Lower leg skin (tissue), 4 donors: ENCODE measurements at places on chromosomes 16 and 17. TPM values are rescaled to one million over a fixed set of nuclear protein-coding genes. Genes with fewer than 3 reads are reported as not detected.

The PRAC1 gene
- not detected for total RNA-seq

The C16orf92 gene
- not detected for total RNA-seq

The NPIPB13 gene
- 1.5 TPM for total RNA-seq

The ZG16 gene
- not detected for total RNA-seq

The SLC52A1 gene
- 6.1 TPM for total RNA-seq

The DYNLRB2 gene
- total RNA-seq: not detected

The WFIKKN1 gene
- 3.6 TPM for total RNA-seq

The PLA2G10 gene
- total RNA-seq: not detected

The EVI2A gene
- total RNA-seq: 1.3 TPM

The OTOA gene
- not detected for total RNA-seq

The ALOX15B gene
- 116 TPM for total RNA-seq

The TRIM25 gene
- total RNA-seq: 33.4 TPM

The CCL17 gene
- total RNA-seq: not detected

The DPEP3 gene
- not detected for total RNA-seq

The ADAD2 gene
- total RNA-seq: not detected

The OR1A1 gene
- not detected for total RNA-seq

The CNTNAP4 gene
- not detected for total RNA-seq
